H1 (cell line): ENCODE measurements at places on chromosomes 7 and 10. TPM values are rescaled to one million over a fixed set of nuclear protein-coding genes. Genes with fewer than 3 reads are reported as not detected.

Gene GIMAP2
- not detected in 2 replicates for total RNA-seq

- DNase-seq, result no peak
These were observed 48.2 kb upstream of the SMNDC1 start for GRCh38 chr10:110352930-110353243.

DNA sequence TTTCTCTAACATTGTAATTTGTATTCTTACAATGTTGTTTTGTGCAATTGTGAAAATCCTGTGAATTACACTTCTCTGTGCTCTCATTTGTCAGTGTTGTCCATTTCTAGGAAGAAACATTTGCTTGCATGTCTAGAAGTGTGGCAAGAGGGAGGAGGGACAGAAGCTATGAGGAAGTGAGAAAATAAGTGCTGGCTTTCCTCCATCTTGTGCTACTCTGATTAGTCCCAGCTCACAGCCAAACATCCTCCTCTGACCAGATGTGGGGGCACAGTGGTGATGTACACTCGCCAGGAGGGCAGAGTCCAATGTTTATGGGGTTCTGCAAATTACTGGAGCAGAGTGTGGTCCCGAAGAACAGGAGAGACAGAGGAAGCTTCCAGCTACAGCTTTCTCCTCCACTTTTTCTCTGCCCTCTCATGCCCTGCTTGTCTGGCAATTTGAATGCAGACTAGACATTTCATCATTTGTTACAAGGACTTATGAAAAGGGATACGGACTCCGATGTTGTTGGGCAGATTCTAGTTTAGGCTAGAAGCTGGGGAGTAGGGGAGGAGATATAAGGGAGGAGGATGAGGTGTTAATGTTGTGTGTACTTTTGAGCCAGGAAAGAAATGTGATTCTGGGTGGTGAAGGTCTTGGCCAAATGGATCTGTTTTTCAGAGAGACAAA lies 131.0 kb upstream of the C1GALT1 start:
- no peak for DNase-seq

GRCh38 chr10:105681051-105681450 lies 1040.0 kb downstream of the SORCS3 start:
- DNase-seq, result no peak

Gene SPDYE1
- total RNA-seq, result not detected in 2 replicates

Gene MOGAT3
- total RNA-seq, result 0.82 TPM in 1 of 2 replicates, not detected in the other

Gene PDE1C
- 0.67 and 1.1 TPM in 2 replicates for total RNA-seq

GRCh38 chr10:14837003-14837756 lies 657 bp downstream of the CDNF start:
- DNase-seq, result no peak
